Stomach (tissue), 19 donors: ENCODE measurements at places on chromosomes 12 and 14.

DNA sequence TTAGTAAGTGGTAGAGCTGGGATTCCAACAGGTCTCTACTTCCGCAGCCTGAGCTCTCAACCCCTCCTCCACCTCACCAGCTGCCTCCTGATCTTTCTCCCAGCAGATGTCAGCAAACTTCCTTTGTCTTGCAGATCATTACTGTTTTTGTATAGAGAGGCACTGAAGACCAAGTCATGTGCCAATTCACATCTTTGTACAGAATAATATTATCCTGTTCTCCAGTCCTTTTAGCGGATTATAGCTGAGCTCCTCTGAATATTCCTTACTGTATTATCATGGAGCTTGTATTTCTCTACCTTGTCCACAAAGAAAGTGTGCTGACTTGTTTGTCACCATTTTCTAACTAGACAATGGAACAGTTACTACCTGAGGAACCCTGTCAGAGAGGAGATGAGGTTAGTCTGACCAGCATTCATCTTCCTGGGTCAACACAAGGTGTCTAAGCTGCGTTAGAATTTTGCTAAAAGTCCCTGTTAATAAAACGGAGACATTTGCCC, 142.3 kb upstream of the ARHGAP5 start:
- no peak for DNase-seq

- DNase-seq, result peak; percentile 95
These were observed at the start of gene MIPOL1 for GRCh38 chr14:37197421-37198272. Gene MIPOL1, plus strand, starts transcription at chr14:37197937. Its CDS starts 49,952 bp downstream, at chr14:37247889.

GRCh38 chr12:132583736-132584135, 26.6 kb downstream of the LRCOL1 start:
- DNase-seq, result no peak

GRCh38 chr14:104677512-104678332, 11.7 kb upstream of the INF2 start:
- peak; percentile 69 for DNase-seq
